ENCODE measurements at places on chromosomes 6 and 20. TPM values are rescaled to one million over a fixed set of nuclear protein-coding genes. Genes with fewer than 3 reads are reported as not detected.

DNA sequence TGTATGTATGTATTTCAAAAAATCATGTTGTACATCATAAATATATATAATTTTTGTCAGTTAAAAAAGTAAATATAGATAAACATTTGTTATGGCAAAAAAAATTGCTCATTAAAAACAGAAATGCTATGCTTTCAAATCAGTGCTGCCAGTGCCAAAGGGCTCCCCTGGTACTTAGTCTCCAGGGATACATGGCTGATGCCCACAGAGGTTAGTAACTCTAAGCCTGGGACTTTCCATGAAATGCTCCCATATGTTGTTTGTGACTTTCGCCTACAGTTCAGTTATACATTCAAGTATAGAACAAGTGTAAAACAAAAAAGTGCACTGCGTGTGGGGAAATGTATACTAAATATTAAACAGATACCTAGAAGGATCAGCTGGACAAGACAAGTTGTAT lies 104.0 kb downstream of the TENT5A start:
- DNase-seq = no peak

Gene PTGIS
- 1.8 TPM for total RNA-seq

Gene CRIP3
- total RNA-seq = 0.82 TPM

DNA sequence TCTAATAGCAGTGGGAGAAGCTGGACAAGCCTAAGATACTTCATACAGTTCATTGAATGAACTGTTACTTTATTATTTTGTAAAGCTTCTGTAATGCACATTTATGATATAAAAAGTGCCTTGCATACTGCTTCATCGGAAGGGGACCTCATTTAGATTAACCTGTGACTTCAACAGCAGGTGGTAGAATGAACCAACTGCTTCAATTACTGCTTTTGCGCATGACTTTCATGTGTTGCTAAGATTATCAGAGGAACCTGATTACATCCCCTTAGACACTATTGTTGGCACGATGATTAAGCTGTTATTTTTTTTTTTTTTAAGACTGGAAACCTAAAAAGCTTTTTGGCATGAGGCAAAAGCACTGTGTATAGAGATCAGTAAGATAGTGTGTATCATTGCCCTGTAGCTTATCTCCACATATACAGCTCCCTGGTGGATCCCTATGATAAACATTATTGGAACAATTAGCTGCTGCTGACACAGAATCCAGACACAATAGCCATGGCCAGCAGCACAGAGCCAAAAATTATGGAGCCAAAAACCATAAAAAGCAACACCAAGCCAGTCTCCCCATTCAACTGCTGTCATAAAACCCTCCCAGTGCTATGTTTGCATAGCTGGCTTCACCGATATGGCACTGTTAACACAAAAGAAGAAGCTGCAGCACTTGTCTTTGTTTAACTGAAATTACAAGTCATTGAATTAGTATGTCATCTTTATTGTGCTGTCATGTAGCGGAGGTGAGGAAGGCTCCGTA lies 731.6 kb upstream of the MMS22L start:
- DNase-seq = no peak

GRCh38 chr6:84575264-84575663 lies 189.1 kb downstream of the TBX18 start:
- DNase-seq = no peak

- DNase-seq = no peak
Observed at GRCh38 chr20:35238170-35238569, 11.7 kb downstream of the MMP24 start.

- DNase-seq = no peak
Observed at GRCh38 chr20:62393830-62394229, 6.9 kb downstream of the RPS21 start.

DNA sequence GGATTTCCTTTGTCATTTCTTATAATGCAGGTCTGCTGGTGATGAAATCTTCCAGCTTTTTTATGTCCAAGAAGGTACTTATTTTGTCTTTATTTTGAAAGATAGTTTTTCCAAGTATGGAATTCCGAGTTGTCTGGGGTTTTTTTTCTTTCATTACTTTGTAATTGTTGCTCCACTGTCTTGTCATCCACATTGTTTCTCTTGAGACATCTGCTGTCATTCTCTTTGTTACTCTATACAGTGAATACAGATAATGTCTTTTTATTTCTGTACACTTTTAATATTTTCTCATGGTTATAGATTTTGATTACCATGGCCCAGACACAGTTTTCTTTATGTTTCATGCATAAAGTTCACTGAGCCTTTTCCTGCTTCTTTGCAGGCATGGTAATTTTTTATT lies 133.1 kb downstream of the SYCP2 start:
- no peak for DNase-seq

Gene OPRL1
- 1.7 TPM for total RNA-seq

- no peak for DNase-seq
Observed at GRCh38 chr6:89313006-89313405, 2.1 kb downstream of the GABRR2 start.

DNA sequence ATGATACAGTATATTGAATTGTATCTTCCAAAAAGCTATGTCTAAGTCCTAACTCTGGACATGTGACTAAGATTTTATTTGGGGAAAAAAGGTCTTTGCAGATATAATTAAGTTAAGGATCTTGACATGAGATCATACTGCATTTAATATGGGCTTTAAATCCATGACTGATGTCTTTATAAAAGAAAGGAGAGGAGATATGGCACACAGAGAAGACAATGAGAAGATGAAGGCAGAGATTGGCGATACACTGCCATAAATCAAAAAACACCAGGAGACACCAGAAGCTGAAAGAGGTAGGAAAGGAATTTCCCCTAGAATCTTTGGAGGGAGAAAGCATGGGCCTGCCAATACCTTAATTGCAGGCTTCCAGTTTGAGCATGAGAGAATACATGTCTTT lies 1450.2 kb downstream of the HACE1 start:
- DNase-seq = no peak

- DNase-seq = no peak
Observed at GRCh38 chr20:19992996-19993908, 23.9 kb upstream of the NAA20 start.

DNA sequence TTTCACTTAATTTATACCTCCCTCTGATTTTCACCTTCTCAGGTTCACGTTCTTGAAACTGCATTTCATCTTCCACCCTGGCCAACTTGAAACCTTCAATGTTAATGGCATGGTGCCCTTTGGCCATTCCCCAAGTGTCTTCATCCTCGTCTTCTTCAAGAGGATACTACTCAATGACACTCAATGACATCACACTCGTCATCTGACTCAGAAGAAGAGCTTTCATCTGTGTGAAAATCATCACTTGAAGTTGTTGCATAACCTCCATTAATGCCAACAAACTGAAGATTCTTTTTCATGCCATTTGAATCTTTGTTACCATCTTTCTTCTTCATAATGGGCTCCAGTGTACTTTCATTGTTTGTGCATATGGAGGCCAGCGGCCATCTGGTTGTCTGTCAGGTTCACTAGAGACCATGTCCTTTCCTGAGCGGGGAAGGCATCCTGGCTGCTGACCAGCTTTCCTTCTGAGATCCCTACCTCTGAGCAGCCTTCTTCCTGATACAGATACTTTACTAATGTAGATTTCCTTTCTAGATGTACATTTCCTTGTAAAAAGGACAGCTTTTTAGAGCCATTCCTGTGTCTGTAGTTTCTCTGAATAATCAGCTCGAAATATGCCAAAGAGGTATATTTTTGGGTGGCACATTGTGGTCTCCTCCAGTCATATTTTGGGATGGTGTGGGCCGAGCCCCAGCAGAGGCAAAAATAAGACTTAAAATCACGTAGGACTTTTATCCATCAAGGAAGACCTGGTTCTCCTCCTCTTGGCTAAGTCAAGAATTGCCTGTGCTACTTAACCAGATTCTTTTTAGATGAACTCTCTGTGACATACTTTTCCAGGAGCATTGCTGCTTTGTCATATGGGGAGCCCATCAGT lies 21.3 kb downstream of the TRMT6 start:
- DNase-seq = no peak

DNA sequence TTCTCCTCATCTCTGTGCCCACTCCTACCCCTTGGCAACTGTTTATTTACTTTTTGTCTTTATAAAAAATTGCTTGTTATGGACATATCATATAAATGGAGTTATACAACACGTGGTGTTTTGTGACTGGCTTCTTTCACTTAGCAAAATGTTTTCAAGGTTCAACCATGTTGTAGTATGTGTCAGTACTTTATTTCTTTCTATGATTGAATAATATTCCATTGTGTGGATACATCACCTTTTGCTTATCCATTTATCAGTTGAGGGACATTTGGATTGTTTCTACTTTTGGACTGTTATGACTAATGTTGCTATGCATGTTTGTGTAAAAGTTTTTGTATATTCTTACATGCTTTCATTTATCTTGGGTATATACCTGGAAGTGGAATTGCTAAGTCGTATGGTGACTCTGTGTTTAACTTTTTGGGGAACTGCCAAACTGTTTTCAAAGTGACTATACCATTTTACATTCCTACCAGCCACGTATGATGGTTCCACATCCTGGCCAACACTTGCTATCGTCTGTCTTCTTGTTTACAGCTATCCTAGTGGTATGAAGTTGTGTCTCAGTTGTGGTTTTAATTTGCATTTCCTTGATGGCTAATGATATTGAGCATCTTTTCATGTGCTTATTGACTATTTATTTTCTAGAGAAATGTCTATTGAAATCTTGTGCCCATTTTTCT lies 84.4 kb downstream of the SLX4IP start:
- DNase-seq = no peak

GRCh38 chr6:17281100-17281496 lies at the start of gene RBM24:
RBM24 (plus strand) TSS chr6:17281361; CDS start chr6:17281582, 221 bp downstream.
- peak; percentile 49 for DNase-seq

DNA sequence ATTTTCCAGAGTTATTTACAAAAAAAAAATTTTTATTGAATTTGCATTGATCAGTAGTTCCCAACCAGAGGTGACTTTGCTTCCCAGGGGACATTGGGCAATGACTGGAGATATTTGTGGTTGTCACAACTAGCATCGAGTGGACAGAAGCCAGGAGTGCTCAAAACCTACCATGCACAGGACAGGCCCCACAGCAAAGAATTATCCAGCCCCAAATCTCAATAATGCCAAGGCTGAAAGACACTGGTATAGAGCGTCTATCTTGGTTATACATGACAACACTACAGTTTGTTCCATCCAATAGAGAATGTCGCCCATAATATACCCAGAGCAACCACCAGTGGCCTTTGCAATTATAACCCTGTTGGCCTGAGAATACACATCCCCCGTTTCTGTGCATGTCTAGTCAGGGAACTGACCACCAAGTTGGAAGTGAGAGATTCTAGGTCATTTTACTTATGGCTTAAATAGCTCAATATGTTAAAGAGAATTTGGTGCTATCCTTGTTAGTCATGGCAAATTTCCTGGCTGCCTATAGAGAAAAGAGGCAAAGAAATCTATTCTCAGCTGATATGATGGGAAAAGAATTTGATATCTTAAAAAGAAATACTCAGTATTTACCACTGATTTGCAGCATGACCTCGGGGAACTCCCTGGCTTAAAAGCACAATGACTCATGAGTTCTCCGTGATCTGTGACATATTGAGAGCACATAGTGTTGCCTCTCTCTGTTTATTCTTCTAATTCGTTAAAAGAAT lies 76.0 kb upstream of the ADTRP start:
- DNase-seq = peak; percentile 8

DNA sequence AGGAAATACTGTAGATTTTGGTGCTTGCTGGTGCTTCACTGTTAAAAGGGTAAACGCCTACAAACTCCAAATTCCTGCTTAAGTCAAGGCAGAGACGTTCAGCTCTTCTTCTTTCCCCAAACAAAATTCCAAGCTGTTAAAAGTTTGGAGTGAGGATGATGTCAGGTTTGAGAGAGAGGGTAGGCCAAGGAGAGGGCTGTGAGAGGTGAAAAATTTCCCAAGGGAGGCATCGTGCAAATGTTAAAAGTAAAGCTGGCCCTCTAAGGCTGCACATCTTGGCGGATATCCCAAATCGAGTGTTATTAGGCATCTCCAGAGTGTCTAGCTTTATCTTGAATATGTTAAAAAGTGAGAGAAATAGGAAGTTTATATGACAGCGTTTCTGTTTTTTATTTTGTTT lies 651.8 kb downstream of the QKI start:
- no peak for DNase-seq

- DNase-seq = no peak
Observed at GRCh38 chr20:41034239-41034638, 5.6 kb downstream of the TOP1 start.

Gene GDAP1L1
- total RNA-seq = 1.00 TPM

Gene WFDC10B
- not detected for total RNA-seq

DNA sequence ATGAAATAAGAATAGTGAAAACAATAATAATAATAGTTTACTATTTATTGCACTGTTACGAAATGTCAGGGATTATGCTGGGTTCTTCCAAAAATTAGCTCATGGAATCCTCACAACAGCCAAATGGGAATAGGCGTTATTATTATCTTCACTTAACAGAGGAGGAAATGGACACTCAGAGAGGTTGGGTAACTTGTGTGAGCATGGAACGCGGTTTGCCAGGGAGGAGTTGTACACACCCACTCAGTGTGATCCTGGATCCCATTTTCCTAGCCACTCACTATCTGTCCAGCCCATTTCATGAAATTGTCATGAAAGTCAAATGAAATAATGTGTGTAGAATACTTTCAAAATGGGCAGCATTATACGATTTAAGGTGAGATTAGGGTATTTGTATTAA lies 4.6 kb downstream of the NELFCD start:
- DNase-seq = no peak

DNA sequence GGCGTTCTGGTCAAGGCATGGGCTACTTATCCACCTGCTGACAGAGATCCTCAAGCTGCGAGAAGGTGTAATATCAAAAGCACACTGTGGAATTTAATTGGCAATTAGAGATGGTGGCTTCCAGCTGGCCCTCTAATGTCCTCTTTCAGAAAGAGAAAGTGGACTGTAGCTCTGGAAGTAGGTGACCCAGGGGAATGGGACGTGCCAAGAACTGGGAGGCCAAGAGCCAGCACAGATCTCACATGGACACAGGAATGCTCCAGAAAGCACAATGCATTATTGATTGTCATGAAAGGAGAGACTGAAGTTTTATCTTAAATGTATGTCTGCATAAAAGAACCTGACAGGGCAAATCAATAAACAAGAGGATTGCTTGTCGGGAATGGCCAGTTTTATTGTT lies 198.6 kb upstream of the CDH4 start:
- DNase-seq = no peak

- no peak for DNase-seq
Observed at GRCh38 chr6:10268111-10268510, 146.8 kb downstream of the TFAP2A start.

- no peak for DNase-seq
Observed at GRCh38 chr6:105598264-105598663, 195.4 kb upstream of the PREP start.

Gene ULBP1
- 12.4 TPM for total RNA-seq

DNA sequence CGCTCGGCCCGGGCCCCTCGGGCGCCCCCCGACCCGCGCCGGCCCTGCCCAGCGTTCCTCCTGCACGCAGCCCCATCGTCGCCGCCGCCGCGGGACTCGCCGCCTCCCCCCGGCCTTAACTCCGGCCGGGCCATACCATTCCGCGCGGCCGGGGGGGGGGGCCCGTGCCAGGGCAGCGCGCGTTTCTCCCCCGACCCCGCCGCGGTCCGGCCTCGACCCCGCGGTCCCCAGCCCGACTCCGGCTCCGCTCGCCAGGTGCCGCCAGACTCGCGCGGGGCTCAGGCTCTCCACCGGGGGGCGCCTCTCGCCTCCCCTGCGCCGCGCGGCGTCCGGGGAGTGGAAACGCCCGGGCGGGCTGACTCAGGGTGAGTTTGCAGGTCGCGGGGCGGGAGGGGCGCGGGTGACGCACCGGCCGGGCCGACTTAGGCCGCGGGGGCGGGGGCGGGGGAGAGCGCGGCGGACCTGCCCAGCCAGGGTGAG lies at the start of gene SRXN1:
Gene SRXN1 (minus strand): TSS at position 91 of the 480 bp plus-strand sequence. CDS start 15 bp downstream, at position 76.
- DNase-seq = peak; percentile 91

Measured in activated T-cell treated with anti-CD3 and anti-CD28 coated beads, Interleukin-2, amount 50 U/mL, for 72 hours (primary cell).